ENCODE measurements at places on chromosomes 12 and 14.

DNA sequence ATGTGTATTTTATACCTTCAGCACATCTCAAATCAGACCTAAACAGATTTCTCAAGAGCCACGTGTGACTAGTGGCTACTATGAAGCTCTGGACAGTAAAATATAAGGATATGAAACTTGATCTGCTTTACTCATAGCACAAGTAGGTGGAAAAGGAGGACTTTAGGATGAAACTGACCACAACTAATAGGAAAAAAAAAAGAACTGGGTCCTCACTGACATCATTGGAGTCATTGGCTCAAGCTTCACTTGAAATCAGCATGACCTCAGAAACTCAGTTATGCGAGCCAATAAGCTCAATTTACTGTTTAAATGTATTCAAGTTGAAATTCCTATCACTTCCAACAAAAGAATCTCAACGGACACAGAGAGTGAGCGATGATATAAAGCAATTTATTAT, 34.1 kb upstream of the CIT start:
- DNase-seq: peak; percentile 8

- DNase-seq: no peak
Observed at GRCh38 chr12:86698641-86698980, 442.4 kb upstream of the MGAT4C start.

GRCh38 chr12:123111498-123112165, 39.3 kb downstream of the PITPNM2 start:
- no peak for DNase-seq

DNA sequence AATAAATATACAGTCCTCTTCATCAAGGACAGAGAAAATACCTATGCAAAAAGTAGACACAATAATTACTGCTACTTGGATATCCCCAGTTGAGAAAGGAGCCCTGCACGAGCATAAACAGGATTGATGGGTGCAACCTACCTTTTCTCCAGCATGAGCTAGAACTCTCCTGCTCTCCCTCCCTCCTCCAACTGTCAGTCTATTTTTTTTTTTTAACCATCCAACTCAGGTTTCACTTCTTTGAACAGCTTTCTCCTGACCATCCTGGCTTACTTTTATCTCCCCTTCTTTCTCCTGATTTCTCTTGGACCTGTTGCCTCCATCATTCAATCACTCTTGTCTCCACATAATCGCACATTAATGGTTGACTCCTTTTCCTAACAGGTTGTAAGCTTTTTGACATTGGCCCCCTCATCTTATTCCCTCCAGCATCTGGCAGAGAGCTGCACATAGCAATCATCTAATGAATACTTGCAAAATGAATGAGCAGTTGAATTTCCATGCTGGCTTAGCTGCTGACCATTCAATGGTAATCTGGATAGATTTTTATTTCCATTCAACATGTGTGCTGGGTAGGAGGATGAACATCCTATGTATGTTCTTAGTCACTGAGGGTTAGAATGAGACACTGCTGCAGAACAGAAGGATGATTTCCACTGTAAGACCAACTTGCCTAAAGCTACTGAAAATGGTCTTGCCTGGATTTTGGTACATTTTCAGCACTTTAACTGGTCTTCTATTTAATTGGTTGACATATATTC, 24.4 kb downstream of the MYBPC1 start:
- DNase-seq: no peak

GRCh38 chr12:46214668-46215436, 54.0 kb downstream of the SLC38A1 start:
- DNase-seq: no peak

DNA sequence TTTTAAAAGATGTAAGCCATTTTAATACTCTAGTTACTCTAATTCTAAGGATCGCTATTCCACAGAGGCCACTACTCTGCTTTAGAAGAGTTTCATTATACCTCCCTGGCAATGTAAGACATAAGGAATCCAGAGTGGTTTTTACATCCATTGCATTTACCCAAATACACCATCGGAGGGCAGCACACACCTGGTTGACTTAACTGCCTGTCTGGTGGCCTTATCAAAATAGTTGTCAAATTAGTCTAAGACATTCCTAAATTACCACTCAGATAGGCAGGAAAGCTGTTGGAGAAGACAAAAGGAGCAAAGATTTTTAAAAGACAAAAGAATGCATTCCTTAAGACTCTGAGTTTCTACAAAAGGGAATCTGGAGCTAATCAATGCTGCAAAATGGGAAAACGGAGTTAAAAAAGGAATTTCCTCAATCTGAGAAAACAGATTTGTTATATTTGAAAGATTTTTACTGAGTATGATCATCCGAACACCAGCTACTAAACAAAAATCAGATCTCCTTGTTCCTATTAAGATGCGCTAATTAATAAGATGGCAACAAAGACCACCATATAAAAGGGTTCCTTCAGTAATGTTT, 33.8 kb upstream of the FGD4 start:
- peak; percentile 81 for DNase-seq

- peak; percentile 13 for DNase-seq
Observed at GRCh38 chr12:8742501-8742900, 44.7 kb downstream of the RIMKLB start.

GRCh38 chr12:45282411-45282810, 66.5 kb downstream of the ANO6 start:
- no peak for DNase-seq

- no peak for DNase-seq
Observed at GRCh38 chr14:32710231-32710671, 228.4 kb upstream of the NPAS3 start.

- no peak for DNase-seq
Observed at GRCh38 chr12:30953951-30954751, 27.6 kb downstream of the TSPAN11 start.

- DNase-seq: no peak
Observed at GRCh38 chr12:116425256-116426193, 133.7 kb upstream of the MAP1LC3B2 start.

- no peak for DNase-seq
Observed at GRCh38 chr14:92258934-92259333, 64.0 kb upstream of the SLC24A4 start.

GRCh38 chr14:91218014-91218413, 26.5 kb downstream of the GPR68 start:
- no peak for DNase-seq

DNA sequence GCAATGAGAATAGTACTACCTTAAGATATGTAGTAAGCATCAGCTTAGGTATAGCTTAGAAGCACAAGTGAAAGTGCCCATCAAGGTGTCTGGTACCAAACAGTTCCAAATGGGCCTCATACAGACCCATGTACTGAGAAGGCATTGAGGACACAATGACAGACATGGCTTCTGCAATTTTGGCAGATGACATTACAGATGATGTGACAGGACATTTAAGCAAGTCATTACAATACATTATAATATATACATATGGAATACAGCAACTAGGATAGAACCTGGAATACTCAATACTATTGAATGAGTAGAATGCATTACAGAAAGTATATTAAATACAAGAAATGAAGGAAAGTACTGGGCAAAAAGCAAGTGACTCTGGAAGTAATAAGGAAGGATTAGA, 256.4 kb downstream of the GXYLT1 start:
- DNase-seq: no peak

- DNase-seq: no peak
Observed at GRCh38 chr12:132986885-132987225, 688 bp downstream of the ZNF26 start.

DNA sequence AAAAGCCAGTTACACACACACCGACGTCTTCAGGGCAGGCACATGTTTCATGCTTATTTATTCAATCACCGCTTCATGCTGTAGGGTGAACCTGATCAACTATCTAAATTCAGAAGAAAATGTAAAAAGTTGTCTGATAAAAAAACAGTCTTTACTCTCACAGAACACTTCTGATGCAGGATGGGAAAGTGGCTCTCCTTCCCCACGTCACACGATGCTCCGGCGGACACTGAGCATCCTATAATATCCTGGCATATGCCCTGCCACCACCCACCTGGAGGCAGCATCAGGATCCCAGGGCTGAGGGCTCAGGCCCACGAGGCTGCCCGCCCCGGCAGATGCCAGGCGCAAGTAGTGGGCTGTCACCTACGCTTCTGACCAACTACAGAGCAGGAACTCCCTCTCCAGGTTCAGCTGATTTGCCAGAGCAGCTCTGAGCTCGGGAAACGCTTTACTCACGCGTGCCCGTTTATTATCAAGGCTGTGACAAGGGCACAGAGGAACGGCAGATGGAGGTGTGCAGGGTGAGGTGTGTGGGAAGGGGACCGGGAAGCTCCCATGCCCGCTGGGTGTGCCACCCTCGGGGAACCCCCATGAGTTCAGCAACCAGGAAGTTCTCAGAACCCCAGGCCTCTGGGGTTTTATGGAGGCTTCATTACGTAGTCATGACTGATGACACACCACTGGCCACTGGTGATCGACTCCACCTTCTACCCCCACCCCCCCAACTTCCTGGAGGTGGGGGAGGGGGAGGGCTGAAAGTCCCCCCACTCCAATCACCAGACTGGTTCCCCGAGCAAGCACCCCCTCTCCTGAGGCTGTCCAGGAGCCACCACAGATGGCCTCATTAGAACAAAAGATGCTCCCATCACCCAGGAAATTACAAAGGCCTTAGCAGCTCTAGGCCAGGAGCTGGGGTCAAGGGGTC, 32.1 kb downstream of the SLC15A4 start:
- DNase-seq: no peak

GRCh38 chr14:78232231-78233000, 62.2 kb downstream of the NRXN3 start:
- DNase-seq: no peak

DNA sequence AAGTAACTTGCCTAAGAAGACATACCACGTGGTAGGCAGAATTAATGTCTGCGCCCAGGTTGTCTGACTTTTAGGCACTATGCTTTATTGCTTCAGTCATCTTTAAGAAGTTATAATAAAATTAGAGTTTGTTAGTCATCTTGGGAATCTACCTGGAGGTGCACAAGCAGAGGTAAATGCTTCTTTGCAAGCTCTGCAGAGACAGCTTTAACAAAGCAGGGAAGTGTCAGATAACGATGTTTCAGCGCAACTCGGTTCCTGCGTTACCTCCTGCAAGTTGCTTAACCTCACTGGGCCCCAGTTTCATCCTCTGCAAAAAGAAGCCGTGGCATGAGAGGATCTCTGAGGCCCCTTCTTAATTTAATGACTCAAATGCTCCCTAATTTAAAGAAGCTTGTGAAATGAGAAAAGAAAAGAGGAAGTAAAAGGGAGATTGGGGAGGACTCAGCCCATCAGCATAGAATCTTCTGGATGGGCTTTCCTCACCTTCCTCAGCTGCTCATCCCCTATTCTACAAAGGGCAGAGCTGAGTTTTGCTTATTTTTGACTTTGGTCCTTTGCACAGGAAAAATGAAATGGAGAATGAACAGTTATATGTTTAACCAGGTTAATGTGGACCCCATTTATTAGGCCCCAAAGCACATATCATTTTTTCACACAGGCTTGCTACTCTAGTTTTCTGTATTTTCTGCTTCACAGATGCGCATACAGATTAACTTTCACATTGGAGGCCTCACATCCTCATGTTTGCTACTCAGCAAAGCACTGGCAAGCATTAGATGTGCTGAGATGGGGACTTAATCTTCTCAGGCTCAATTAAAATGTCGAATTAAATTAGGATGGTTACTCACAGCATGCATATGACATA, 5.1 kb downstream of the ARHGDIB start:
- no peak for DNase-seq

GRCh38 chr12:32836710-32837109, 59.9 kb downstream of the PKP2 start:
- DNase-seq: no peak

DNA sequence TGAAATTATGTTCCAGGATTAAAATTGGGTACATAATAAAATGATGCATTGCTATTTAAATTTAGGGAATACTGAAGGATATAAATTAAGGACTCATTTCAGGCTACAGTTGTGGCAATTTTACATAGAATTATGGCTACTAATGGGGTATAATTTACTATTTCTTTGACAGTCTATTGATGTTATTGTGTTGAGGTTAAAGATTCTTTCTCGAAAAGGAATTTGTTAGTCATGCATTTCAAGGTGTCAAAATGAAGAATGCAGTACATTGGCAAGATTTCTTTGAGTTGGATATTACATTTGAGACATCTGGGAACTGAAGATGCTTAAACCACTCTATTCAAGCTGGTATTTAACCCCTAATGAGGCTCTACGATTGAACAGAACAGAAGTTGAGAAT, 28.3 kb downstream of the SLC5A8 start:
- no peak for DNase-seq

- peak; percentile 59 for DNase-seq
Observed at GRCh38 chr14:100341301-100342031, 18.3 kb downstream of the SLC25A47 start.

DNA sequence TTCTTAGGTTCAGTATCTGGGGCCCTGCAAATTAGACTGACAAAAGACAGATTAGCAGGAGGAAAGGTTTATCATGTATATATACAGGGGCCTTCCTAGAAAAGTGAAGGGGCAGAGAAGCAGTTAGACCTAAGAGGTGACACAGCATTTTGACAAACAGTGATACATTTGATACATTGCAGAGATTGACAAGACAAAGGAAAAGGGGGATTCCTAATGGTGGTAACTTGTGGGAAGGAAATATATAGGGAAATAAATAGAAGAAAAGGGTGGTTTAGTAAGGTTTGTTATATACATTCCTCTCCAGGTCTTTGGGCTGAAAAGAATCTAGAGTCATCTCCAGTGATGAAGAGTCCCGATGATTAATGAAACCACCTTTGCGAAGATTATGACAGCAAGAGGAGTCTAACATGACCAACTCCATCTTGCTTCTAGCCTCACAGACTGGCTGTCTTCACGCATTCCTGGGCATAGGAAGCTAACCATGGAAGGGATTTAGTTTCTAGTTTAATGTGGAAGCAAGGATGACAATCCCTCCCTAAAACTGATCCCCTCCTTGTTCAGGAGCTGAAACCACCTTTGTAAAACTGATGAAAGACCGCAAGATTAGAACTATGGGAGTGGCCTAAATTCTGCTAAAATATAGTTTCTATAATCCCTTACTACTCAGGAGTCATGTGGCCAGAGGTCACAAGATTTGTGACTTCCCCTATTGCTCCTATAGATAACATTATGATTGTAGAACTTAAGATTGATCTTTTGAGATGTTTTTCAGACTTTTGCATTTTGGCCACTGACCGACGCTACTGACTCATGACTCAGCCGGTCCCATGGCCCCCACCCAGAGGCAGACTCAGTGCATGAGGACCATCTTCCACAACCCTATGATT, 31.1 kb upstream of the CPM start:
- no peak for DNase-seq

GRCh38 chr14:25658988-25659387, 609.0 kb upstream of the STXBP6 start:
- no peak for DNase-seq

GRCh38 chr14:94378527-94379290, 9.7 kb downstream of the SERPINA1 start:
- DNase-seq: no peak

GRCh38 chr14:67516676-67517075, 16.4 kb upstream of the PLEKHH1 start:
- no peak for DNase-seq

DNA sequence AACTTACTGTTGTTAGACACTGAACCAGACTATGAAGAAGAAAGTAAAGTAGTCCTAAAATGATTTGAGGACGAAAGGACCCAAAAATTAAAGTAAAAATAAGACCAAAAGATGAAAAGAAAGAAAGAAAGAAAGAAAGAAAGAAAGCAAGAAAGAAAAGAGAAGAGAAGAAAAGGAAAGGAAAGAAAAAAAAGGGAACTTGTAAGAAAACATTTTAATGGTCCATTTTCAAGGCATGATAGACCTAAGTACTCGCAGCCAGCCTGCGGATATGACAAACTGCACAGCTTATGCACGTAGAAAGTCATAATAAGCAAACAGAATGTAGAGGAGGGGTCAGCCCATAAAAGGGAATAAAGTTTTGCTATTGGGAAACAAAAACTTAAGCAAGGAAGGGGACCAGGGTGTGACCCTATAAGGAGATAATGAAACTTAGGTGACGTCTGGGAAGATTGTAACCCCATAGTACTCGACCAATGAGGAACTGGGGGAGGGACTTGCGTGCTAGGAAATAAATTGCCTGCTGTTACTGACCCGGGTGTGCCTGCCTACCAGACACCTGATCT, 59.7 kb downstream of the APOBEC1 start:
- no peak for DNase-seq
